ENCODE measurements at places on chromosomes 2 and 18. TPM values are rescaled to one million over a fixed set of nuclear protein-coding genes. Genes with fewer than 3 reads are reported as not detected.

- peaks cover 3% of the 10 kb centered on the region for H3K27me3 ChIP-seq
- H3K27ac ChIP-seq, result no peak overlapping the region
- H3K36me3 ChIP-seq, result no peaks in the 10 kb centered on the region
Measured at GRCh38 chr2:136015699-136016098, 30.3 kb upstream of the DARS1 start.

DNA sequence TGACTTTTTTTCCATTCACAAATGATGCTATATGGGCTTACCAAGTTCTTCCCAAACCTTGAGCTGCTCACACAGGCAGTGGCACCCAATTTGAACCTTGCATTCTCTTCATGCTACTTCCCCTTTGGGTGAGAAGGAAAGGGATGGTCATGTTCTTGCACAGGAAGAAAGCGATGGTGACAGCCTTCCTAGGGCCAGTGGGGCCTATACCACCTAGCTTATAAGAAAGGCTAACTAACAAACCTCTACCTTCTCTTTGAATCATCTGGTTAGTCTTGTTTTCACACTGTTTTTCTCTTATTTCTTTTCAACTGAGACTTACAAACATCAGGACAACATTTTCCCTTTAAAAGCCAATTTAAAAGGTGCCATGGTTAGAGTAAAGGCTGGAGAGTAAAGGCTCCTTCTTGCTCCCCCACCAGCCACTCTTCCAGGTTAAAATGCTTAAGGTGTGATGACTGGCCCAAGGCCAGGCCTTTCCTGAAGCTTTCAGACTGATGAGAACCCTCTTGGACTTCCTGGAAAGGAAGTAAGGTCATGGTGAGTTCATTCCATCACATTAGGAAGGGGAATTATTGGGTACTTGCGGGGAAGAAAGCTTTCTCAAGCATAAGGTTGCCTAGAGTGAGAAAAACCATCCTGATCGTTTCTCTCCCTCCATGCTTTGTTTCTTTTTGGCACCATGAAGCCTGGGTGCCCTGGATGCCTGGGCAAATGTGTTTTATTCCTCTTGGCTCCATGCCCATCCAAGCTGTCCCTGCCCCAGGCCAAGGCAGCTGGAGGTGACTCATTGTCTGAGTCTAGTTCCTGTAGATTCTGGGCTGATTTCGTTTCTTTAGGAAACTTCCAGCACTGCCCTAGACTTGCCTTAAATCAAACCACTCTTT is 41.4 kb upstream of the ITGB6 start:
- peaks cover 5% of the 10 kb centered on the region for H3K4me1 ChIP-seq
- H3K36me3 ChIP-seq, result no peaks in the 10 kb centered on the region
- peak; percentile 89 for DNase-seq
- H3K4me3 ChIP-seq, result no peak overlapping the region
- H3K27me3 ChIP-seq, result no peaks in the 10 kb centered on the region

DNA sequence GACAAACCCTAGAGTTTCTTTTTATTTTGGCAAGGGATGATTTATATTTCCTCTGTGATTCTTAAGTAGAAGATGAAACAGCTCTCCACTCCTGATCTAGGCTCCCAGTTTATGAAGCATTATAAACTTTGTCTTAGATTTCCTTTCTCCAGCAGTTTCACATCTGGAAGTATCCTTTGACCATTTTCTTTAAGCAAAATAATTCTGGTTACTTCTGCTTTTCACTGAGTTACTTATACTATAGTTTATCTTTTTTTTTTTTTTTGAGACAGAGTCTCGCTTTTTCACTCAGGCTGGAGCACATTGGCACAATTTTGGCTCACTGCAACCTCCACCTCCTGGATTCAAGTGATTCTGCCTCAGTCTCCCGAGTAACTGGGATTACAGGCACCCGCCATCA is 45.5 kb downstream of the KCMF1 start:
- no peak for DNase-seq
- no peaks in the 10 kb centered on the region for H3K27me3 ChIP-seq
- H3K4me1 ChIP-seq, result peaks cover 7% of the 10 kb centered on the region
- H3K36me3 ChIP-seq, result no peaks in the 10 kb centered on the region
- H3K27ac ChIP-seq, result peak overlapping the region; percentile 19
- H3K4me3 ChIP-seq, result no peak overlapping the region

DNA sequence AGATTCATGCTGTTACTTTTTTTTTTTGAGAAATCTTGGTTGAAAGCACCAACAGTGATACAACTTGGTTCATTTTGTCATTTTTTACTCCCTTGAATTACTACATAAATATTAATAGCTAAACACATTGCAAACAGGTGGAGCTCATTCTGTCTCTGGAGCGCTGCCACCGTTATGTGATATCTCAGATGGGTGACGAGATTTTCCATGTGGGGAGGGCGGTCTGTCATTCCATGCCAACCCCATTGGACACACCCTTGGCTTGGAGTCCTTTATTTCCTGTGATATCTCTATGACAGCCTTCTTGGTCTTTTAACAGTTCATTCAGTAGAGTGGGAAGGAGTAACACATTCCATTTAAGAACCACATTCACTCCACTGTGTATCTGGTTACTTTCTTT is 794.8 kb downstream of the SATB2 start:
- DNase-seq, result no peak
- no peaks in the 10 kb centered on the region for H3K36me3 ChIP-seq
- H3K27ac ChIP-seq, result no peak overlapping the region
- no peaks in the 10 kb centered on the region for H3K4me1 ChIP-seq
- H3K4me3 ChIP-seq, result no peak overlapping the region

DNA sequence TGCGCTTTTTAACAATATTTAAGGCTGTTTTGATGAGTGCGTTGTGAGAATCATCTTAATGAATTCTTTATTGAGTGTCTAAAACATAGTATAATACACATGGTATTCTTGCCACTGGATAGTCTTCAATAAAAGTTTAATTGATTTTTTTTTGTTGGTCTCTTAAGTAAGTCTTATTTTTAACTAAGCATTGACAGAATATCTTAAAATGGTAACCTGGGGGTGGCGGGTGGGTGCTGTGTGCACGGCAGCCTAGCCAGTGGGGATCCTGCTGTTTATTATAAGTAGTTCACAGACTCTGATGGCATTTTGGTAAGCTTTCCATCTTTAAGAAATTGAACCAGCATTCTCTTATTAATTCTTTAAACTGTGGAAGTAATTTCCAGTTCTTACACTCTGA is 6.0 kb downstream of the SOX11 start:
- no peak overlapping the region for H3K4me3 ChIP-seq
- H3K36me3 ChIP-seq, result no peaks in the 10 kb centered on the region
- no peak overlapping the region for H3K27ac ChIP-seq
- DNase-seq, result no peak
- no peaks in the 10 kb centered on the region for H3K4me1 ChIP-seq
- H3K27me3 ChIP-seq, result no peaks in the 10 kb centered on the region

DNA sequence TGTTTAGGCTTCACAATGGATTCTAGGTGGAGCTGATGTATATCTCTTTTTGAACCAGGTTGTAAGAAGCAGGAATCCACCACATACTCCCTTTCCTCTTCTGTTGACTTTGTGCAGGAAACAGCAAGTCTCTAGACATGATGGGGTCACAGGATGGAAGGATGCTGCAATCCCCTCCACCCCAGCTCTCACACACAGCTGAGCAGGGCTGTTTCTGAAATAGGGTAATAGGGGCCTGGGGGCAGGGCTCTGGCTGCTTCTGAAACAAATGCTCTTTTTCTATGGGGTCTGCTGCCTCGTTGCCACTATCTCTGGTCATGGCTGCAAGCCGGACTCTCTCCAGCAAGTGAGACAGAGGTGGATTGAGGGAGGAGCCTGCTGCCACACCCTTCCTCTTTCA is 148.9 kb downstream of the SOX11 start:
- H3K4me1 ChIP-seq, result no peaks in the 10 kb centered on the region
- no peak overlapping the region for H3K4me3 ChIP-seq

DNA sequence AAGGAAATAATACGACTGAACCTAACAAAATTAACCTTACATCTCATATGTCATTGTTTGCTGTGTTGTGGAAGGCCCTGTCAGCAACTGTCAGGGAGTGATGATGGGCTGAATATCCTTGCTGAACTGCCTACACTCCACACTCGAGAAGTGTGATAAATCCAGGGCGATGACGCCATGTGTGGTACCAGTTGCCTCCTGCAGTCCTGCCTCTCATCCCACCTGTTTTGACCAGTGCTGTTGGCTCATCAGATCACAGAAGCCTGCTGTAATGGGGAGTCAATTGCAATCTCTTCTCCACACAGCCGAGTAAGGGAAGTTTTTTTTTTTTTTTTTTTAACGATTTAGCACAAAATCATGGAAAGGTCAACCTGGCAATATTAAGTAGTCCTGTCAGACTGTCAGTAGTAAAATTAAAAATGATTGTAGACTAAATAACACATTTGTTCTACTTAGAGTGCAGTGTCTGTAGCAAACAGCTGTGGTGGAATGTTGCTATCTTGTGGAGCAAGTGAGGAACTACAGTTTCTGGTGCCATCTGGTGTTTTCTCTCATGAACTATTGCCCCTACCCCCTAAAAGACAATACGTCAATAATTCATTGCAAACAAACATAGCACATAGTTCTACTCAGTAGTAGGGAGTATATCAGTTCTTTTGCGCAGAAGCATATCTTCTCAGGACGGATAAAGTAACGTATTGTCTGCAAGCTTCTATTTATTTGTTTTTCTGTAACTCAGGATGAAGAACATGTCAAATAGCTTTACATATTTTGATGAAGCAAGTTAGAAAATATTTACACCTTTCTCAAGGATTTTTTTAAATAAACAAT is 347.6 kb downstream of the CTNNA2 start:
- no peaks in the 10 kb centered on the region for H3K27me3 ChIP-seq
- no peak overlapping the region for H3K4me3 ChIP-seq
- H3K27ac ChIP-seq, result no peak overlapping the region
- H3K4me1 ChIP-seq, result no peaks in the 10 kb centered on the region
- DNase-seq, result peak; percentile 9
- no peaks in the 10 kb centered on the region for H3K36me3 ChIP-seq

DNA sequence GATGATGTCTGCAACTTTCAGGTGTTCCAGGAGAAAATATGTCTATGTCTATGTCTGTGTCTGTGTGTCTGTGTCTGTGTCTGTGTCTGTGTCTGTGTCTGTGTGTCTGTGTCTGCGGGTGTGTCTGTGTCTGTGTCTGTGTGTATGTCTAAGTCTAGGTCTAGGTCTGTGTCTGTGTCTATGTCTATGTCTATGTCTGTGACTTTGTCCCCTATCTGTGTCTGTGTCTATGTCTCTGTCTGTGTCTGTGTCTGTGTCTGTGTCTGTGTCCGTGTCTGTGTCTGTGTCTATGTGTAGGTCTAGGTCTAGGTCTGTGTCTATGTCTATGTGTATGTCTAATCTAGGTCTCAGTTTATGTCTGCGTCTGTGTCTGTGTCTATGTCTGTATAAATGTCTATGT is 10.5 kb downstream of the IL1R2 start:
- no peak overlapping the region for H3K27ac ChIP-seq
- H3K27me3 ChIP-seq, result peaks cover 3% of the 10 kb centered on the region
- DNase-seq, result no peak
- H3K4me1 ChIP-seq, result no peaks in the 10 kb centered on the region

- DNase-seq, result peak; percentile 43
- no peak overlapping the region for H3K27ac ChIP-seq
- H3K27me3 ChIP-seq, result no peaks in the 10 kb centered on the region
- no peaks in the 10 kb centered on the region for H3K4me1 ChIP-seq
- no peaks in the 10 kb centered on the region for H3K36me3 ChIP-seq
Measured at GRCh38 chr18:13036622-13037320, 45.6 kb downstream of the CEP192 start.

DNA sequence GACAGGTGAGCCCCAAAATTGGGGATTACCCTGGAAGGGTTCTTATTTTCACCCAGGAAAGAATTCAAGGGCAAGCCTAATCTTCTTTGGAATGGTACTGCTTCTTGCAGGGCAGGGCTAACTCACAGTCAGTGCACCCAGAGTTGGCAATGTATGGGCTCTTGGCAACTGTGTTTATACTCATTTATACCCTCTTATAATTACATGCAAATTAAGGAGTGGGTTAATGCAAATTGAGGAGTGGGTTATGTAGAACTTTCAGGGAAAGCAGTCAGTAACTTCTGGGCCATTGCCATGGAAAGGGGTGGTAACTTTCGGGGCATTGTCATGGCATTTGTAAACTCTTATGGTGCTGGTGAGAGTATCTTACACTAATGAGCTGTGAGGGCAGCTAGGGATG is 59.2 kb downstream of the SERPINB8 start:
- H3K4me1 ChIP-seq, result no peaks in the 10 kb centered on the region
- no peaks in the 10 kb centered on the region for H3K36me3 ChIP-seq
- no peak overlapping the region for H3K27ac ChIP-seq
- no peaks in the 10 kb centered on the region for H3K27me3 ChIP-seq
- no peak for DNase-seq

DNA sequence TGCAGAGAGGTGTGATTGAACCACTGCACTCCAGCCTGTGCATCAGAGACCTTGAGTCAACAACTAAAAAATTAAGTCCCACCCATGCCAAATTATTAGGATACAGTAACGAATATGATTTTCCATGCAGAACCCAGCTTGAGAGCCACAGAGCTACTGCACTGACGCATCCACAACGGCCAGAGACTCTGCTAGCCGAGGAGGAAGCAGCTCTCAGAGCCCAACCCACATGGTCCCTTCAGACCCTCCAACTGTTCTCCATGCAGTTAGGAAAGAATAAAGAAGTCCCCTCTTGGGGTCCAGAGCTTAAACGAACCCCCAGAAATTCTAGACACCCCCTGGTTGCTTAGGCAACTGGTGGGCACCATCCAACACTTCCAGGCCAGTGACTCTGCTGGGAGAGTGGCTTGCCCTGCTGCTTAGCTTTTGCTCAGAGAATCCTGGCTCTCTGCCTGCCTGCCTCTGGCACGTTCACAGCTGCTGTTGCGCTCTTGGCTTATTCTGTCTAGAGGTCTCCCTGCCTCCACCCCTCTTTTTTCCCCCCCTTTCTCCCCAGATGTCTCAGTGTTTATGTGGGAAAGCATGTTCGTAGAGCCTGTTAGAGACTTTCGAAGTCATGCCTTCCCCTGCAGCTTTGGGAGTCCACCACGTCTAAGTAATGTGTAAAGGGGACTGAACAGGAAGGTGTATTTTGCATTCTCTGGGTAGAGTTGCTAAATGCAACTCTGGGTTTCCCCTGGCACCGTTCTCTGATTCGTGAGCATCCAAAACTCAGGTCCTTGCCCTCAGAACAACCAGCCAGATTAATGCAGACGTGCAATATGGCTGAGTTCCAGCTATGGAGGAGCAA is 26.0 kb upstream of the SP3 start:
- H3K4me3 ChIP-seq, result no peak overlapping the region
- DNase-seq, result peak; percentile 65
- H3K27me3 ChIP-seq, result peaks cover 7% of the 10 kb centered on the region
- H3K36me3 ChIP-seq, result no peaks in the 10 kb centered on the region

AMER3 gene
- total RNA-seq, result not detected

CASP10 gene
- 8.1 TPM for total RNA-seq

MRPL44 gene
- 34.0 TPM for total RNA-seq

OST4 gene
- total RNA-seq, result 505 TPM
